Stimulated activated CD8-positive, alpha-beta memory T cell treated with anti-CD3 and anti-CD28 coated beads, Interleukin-4, amount 100 ng/mL, for 1 hour (primary cell): ENCODE measurements at places on chromosomes 1 and 21.

DNA sequence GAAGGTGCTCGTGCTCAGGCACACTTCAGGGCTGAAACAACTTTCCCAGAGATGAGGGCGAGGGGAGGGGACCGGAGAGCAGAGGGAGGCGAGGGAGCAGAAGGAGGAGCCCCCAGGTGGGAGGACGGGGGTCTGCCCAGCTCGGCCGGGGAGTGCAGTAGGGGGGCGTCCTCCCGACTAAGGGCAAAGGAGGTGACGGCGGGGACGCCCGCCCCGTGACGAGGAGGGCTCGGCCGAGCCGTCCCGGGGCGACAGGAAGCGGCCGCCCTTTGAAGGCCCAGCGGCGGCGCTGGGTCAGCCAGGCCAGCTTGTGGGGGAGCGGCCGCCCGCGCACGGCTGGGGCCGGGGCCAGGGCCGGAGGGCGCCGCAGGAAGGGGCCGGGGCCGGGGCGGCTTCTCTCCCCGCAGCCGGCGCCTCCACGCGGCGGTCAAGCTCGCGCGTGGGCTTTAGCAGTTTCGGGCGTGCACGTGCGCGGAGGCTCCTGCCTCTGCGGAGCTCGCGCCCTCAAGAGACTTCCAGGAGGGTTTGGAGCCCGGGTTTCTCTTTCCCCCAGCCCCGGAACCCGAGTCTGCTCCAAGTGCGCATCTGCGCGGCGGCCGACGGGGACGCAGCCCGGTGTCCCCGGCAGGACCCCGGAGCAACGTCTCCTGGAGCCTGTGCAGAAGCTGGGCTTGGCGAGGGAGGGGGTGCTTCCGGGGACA lies 100.8 kb upstream of the SLC45A1 start:
- no peak for DNase-seq

DNA sequence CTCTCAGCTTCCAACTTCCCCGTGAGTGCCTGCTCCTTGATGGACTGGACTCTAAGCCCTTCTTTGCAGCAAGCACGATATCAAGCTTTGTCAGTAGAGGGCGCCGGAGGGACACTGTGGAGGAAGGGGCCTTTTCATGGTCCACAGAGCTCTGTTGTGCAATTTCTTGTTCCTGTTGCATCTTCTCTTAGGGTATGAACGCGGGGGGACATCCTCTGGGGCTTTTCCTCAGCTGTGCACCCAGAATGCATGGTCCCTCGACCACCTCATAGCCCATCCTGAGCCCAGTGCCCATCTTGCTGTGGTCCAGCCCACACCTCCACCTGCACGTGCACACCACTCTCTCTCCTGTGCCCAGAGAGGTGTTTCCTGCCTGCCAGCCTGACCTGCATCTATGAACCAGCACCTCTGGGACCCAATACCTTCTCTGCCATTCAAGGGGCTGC lies 556.8 kb downstream of the PTPRU start:
- no peak for DNase-seq

GRCh38 chr1:205920861-205921569 lies 22.2 kb downstream of the SLC26A9 start:
- no peak for DNase-seq

GRCh38 chr1:234529095-234529949 lies 50.3 kb upstream of the TARBP1 start:
- no peak for DNase-seq

DNA sequence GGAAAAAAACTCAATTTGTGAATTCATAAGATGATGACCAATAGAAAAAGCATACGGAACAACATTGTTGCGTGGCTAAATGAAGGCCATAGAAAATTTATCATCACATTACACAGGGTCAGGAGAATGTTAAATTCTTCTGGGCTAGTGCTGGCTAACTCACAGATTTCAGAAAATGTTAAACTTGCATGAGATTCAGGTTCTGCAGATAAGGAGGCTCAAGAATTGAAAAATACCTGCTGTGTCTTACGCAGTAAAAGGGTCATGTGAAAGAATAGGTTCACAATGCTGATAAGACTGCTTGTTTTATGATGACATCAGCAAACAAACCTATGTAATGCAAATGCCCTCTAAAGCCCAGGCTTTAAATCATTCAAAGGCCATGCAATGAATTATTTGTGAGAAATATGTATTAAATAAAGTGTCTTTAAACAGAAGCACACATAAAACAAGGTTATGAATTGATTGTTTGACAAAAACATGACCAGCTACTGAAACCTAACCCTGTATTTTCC lies 378.8 kb downstream of the USP25 start:
- DNase-seq: no peak

DNA sequence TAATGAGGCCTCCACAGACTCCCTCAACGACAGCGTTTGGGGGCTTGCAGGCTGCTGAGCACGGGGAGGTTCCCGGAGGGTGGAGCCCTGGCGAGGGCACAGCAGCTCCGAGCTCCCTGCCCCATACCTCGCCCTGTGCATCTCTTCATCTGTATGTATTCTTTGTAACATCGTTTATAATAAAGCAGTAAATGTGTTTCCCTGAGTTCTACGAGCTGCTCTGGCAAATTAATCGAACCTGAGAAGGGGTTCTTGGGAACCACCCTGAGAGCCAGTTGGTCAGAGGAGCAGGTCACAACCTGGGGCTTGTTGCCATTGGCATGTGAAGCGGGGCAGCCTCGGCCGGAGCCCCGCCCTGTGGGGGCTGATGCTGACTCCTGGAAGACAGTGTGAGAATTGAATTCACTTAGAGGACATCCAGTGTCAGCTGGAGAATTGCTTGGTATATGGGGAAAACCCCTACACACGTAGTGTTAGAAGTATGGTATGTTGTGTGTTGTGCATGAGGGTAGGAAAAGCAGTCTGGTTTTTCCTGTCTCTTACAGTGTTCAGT lies 11.5 kb downstream of the SLC37A1 start:
- DNase-seq: no peak

DNA sequence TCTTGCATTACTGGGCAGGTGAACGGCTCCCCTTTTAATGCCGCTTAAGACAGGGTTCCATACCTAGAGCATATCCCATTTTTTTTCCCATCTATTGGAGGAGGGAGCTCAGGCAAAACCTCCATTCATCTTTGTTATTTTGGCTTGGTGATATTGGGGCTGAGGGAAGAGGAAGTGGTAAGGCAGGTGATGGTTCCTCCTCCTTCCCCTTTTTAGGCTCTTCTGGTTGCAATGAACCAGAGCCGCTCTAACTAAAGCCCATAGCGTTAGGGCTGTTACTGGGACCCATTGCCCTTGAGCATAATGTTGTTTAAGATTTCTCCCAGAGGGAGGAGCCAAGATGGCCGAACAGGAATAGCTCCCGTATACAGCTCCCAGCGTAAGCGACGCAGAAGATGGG lies 21.1 kb downstream of the PYHIN1 start:
- DNase-seq: no peak

DNA sequence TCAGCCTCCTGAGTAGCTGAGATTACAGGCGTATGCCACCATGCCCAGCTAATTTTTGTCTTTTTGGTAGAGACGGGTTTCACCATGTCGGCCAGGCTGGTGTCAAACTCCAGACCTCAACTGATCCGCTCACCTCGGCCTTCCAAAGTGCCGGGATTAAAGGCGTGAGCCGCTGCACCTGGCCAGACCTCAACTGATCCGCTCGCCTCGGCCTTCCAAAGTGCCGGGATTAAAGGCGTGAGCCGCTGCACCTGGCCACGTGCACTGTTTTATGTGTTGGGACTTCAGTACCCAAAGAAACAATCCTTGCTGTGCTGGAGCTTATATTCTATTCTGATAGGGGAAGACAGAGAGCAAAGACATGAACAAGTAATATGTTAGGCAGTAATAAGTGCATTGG lies 10.1 kb downstream of the TRAF5 start:
- no peak for DNase-seq

DNA sequence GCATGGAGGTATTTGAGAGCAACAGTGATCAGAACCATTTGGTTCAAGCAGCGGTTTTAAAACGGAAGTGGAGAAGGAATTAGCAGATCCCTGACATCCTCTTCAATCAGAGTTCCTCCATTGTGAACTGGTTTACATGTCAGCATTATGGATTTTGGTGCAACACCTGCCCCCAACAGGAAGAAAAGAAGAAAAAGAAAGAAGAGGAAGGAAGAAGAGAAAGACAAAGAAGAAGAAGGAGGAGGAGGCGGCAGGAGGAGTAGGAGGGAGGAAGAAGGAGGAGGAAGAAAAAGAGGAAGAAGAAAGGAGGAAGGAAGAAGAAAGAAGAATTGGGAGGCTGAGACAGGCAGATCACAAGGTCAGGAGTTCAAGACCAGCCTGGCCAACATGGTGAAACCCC lies 17.4 kb downstream of the NDUFS5 start:
- DNase-seq: no peak

DNA sequence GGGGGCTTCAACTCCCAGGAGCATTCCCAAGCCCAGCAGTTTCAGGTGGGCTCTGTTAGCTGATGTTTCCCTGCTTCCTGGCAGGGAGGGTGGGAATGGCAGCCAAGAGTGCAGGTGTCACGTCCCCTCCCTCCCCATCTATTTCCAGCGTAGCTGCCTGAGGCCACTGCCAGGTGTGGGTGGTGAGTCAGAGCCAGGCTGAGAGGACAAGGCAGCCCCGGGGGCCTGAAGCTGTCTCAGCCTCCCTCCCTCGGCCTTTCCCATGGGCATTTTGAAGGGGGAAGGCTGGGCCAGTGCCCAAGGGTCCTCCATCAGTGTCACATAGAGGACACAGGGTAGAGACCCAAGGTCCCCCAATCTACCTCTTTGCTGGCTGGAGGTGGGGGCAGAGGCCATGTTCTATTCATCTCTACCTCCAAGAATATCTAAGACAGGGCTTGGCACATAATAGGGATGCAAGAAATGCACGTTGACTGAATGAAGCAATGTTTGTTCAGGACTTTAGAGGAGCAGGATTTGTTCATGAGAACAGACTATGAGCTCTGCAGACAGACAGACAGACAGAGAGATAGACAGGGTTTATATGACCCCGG lies 34.4 kb upstream of the ID3 start:
- no peak for DNase-seq

DNA sequence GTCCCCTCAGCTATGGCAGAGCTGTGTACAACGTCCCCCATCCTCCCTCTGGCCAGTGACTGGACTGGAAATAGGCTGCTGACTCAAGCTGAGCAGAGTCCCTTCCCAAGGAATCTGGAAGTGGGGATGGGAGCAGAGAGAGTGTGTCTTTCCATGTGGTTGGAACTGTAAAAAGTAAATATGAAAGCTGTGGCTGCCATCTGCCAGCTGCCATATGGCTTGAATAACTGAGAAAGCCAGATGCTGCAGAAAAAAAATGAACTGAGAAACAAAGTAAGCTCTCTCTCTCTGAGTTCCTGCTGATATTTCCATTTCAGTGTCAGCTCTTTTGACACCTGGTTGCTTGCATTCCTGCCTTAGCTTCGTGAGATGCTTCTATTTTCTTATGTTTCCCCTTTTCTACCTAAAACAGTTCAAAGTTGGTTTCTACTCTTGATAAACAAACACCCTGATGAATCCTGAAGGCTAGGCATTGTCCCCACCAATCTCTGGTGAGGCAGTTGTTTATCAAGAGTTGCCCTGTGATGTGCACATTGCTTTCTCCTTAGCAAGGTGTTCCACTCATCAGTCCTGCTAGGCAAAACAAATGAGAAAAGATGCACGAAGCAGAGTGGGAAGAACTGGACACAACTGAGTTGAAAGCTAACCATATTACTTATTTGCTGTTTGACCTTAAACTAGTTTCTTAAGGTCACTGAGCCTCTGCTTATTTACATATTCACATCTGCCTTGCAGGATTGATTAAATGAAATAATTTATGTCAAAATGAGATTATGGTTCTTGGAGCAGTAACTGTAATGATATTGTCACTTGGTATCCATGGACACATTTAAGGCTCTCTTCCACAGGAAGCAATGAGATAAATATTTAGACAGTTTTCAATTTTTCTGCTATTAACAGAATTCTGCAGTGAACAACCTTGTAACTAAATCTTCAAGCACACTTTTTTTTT lies 16.6 kb upstream of the DR1 start:
- no peak for DNase-seq

DNA sequence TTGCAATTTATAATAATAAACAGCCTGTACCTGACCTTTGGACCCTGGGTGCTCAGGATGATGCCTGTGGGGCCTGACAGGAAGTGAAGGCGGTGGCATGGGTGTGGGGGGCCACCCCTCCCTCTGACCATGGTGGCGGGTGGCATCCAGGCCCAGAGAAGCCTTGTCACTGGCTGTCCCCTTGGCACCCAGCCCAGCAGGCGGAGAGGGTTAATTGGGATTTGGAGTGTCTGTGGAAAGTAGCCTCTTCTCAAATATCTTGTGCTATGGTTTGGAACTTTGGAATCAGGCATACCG lies 20.5 kb downstream of the SOX13 start:
- no peak for DNase-seq

DNA sequence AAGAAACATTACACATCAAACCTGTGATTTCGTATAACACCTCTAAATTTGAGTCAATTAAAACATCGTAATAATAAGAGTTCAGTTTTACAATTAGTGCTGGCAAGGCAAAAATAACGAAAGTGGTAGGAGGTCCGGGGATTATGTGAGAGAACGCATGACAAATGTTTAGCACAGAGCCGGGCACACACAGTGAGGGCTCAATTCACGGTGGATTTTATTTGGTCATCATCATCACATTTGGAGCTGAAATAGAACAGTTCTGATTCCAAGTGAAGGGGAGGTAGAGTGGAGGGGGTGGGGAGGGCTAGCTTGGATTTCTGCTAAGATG lies 20.0 kb downstream of the H3-3A start:
- no peak for DNase-seq

DNA sequence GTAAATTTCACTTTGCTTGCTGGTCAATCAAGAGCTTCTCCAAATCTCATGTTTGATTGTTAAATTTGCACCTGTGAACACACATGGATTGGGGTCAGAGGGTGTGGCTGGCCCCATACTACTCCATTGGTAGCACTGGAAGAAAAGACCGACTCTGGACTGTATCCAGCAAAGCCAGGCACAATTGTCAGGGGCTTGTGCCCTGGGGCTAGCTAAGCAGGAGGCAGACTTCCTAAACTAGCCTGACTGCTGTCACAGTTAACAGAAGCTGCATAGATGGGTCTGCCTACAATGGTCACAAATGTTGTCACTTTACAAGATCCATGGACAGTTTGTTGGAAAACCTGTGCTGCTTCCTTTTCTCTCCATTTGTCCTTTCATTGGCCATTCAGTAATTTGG lies 421.0 kb downstream of the DSCAM start:
- DNase-seq: no peak

DNA sequence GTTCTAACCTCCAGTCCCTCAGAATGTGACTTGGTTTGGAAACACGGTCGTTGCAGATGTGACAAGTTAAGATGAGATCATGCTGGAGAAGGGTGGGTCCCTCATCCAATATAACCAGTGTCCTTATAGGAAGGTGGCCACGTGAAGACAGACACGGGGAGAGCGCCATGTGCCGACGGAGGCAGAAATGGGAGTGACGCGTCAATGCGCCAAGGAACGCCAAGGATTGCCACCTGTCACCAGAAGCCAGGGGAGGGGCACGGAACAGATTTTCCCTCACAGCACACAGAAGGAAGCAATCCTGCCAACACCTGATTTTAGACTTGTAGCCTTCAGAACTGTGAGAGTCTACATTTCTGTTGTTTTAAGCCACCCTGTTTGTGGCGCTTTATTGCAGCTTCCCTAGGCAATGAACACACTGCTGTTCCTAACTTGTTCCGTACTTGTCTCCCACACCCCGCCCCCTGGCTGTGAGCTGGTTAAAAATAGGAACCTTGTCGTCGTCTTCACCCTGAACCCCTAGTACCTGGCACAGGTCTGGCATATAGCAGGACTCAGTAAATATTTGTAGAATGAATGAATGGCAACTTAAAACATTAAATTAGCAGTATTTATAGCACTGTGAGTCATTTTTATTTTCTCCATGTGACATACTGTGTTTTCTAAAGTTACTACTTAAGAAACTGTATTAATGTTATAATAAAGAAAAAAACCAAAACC lies 14.2 kb downstream of the RIMS3 start:
- no peak for DNase-seq

GRCh38 chr1:176820391-176821031 lies 344.0 kb downstream of the ASTN1 start:
- DNase-seq: no peak
